ENCODE measurements at places on chromosomes 2 and 18.
A peak's percentile ranks its signal among the peaks of the same experiment; 100 is the strongest.

DNA sequence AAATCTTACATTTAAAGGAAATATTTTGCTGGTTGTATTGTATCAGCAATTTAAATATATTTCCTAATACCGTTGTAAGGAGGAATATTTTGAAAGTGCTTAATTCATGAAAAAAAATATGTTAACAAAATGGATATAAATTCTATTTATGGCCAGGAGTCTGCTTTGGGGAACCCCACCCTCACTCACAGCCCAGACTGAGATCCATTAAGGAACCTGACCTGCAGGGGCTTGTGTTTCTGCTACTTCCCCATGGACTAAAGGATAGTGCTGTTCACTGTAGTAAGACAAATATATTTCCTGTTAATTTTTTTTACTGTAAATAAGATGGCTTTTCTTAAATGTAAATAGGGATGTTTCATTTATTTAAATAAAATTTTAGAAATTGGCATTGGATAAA, 221.9 kb upstream of the COL3A1 start:
- no peak for DNase-seq

DNA sequence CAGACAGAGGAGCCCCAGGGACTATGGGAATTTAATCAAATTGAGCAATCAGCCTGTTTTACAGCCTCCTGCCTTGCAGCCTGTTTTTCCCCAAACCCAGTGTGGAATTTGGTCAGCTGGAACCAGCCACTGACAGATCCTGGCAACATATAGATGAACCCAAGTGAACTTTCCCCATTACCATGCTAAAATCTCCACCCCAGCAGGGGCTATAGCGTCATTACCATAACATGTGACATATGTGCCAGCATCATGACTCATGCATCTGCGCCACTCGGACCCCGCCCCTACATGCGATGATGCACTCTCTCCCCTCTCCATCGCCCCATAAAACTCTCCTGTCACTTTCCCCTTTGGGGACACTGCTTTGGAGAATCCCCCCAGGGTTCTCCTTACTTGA, 17.3 kb upstream of the FEZ2 start:
- DNase-seq: no peak

DNA sequence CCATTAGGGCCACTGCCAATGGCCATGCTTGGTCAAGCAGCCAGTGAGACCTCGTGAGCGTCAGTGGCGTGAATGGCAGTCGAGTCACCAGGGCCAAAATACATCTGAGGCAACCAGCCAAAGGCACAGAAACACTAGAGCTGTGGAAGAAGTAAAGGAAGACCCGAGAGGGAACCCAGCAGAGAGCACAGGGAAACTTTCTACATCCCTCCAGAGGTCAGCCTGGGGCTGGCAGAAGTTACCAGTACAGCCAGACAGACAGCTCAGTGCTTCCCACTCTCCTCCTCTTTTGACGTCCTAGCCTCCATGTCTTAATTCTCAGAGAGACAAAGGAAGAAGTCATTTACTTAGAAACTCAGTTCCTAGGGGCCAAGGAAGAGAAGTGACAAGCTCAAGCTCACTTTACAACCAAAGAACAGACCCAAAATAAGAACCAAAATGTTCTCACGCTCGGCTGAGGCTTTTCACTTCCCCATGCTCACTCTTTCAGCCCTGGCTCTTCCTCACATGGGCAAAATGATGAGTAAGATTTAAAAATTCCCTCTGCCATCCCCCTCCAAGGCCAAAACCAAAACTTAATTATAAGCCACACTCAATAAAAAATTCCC, 8.7 kb downstream of the CYRIA start:
- no peak for DNase-seq

DNA sequence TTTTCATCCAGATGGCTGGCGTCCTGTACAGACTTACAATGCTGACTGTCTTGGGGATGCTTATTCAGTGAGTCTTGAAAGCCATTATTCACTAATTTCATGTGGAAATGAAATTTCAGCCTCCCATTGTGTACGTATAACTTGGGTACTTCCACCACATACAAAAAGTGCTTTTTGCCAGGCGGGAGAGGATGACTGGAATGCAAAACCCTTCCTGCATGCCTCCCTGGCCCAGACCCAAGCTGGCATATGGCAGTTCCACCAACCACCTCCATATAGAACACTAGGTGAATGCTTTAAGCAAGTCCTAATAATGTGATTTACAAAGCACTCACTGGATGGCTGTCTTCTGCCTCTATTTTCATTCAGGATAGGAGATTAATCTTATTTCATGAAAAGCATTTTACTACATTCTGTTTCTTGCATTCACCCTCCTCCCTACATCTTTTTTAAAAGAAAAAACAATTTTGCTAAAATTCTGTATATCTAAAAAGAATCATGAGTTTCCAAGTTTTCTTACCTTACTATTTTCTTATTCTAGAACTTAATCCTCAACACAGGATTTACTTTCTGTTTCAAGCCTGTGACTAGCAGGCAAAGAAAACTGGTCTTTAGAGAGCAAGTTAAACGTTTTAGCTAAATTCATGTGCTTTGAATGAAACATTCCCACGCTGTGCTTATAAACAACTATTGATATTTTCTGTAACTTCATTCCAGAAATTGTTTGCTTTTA, 327.6 kb downstream of the NCKAP5 start:
- DNase-seq: no peak

GRCh38 chr2:70516596-70516995, 37.0 kb downstream of the TGFA start:
- no peak for DNase-seq

DNA sequence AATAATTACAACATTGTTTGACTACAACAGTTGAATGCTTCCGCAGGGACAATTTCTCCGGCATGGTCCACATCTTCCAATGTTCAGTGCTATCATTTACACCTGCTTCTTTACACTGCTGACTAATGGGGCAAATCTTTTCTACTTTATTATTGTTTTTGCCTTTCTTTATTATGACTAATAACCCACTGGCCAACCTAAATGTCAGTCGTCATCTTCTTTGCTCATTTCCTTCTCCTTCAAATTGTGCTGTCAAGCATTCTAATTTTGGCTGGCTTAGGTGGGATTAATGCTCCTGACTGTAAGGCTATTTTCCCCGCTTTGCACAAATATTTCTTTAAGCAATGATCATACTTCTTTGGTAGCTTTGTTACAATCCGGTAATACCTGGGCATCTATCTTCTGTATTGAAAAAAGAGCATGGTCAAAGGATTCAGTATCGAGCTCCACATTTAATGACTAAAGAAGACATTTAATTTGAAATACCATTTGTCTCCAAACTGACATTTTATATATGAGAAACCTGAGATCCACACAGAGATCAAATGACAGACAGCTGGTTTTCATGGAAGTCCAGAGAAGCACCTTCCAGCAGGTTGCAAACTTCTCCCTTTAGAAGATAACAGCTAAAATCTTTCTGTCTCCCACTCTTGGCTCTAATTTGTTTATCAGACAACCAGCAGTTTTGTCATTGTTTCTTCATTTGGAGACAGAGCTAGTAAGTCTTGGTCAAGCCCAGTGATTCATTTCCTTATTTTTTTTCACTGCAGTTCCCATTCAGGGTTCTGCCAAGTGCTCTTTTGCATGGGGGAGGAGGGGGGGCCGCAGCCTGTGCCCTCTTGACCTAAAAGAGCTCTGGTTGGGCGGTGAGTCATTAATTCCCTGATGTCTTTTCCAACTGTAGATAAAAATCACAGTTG, 132.9 kb downstream of the SOCS6 start:
- DNase-seq: no peak

DNA sequence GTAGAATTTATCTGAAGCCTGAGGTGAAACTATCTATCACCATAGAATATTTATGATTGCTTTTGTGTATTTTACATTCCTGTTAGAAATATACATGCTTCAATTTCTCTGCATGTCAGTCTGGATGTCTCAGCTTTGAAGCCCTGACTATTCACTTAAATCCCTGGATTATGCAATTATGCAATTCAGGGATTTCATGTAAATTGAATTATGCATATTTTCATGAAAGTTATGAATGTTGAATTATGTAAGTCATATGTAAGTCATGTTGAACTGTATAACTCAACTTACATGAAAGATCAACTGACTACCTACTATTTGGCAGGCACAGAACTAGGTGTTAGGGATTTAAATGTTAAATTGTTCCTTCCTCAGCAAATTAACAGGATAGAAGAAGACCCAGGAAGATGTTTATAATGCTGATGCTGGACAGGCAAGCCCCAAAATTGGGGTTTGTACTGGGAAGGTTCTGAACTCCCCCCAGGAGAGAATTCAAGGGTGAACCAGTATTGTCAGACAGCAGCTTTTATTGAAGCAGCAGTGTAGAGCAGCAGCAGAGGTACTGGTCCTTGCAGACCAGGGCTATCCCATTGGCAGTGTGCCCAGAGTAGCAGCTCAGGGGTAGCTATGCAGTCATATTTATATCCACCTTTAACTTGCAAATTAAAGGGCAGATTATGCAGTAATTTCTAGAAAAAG, 236.5 kb downstream of the ZNF804A start:
- peak; percentile 1 for DNase-seq

- DNase-seq: peak; percentile 25
Observed at GRCh38 chr2:59684116-59684770, 869.2 kb downstream of the BCL11A start.

DNA sequence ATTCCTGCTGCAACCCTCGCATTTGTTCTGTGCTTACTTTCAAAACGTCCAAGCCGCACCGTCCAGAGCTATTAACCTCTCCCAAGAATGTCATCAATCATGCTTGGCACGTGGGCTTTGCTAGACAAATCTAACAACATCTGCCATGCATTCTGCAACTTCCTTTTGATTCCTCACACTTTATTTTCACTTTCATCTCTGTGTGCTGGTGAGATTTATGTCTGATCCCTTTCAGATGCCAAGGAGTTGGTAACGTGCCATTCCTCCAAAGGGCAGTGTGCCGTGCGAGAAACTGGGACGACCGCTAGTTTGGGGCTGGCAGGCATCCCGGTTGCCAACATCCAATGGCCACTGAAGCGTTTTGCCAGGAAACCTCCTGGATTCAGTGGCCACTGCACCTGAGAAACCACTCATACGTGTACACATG, 230.0 kb upstream of the PARD3B start:
- DNase-seq: no peak

- DNase-seq: no peak
Observed at GRCh38 chr2:83022631-83023210, 1436.4 kb downstream of the SUCLG1 start.

GRCh38 chr2:150705767-150706166, 218.3 kb upstream of the RND3 start:
- DNase-seq: no peak

- DNase-seq: no peak
Observed at GRCh38 chr2:63788071-63788470, 53.6 kb upstream of the UGP2 start.

DNA sequence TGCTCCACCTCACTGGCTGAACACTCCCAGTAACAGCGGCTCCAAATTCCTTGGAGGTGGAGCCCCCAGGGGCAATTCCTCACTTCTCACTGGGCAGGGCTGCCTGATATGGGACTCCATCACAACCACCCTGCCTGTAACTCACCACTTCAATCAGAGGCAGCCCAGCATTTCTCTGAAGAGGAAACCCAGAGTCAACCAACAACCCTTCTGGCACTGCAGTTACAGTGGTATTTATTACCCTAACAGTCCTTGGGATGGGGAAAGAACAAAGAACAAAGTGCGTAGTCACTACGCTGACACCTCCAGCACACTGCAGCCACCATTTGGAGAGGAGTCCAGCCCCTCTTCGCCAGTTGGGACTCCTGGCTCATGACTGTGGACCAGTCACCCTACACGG, 85.7 kb upstream of the GALNT13 start:
- DNase-seq: no peak

DNA sequence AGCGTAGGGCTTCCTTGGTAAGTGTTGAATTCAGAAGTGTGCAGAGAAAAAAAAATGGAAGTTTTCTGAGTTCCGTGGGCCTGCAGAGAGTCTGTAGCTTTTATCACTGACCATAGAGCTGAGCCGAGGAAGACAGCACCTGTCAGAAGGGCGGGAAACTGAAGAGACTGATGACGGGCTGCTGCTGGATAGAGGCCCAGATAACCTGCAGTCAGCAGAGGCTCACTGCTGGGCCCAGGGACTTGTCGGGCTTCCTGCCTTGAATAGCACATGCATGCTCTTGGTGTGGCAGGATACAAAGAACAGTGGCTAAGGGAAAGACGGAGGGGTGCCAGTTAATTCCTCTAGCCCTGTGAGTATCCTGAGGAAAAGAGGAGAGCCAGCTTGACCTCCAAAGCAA, 166.4 kb downstream of the MGAT5 start:
- peak; percentile 38 for DNase-seq

- no peak for DNase-seq
Observed at GRCh38 chr18:57025540-57025939, 121.3 kb upstream of the BOD1L2 start.

DNA sequence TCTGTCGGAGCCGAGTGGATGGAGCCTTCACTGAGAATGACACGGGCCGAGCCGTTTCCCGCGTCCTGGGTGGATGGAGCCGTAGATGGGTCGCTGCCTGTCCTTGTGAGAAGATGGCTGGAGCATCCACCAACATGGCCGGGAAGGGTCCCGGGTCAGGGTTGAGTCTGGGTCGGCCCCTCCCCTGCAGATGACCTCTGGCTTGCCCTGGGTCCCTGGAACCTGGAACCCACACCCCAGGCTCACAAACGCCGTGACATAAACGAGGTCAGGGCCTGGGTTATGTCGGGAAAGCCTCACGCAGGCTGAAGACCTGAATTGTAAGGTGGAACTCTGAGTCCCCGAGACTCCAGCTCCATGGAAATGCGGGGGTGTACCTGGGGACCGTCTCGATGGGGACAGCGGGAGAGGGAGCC, 94.9 kb downstream of the NFATC1 start:
- no peak for DNase-seq

GRCh38 chr2:235851828-235852525, 316.2 kb downstream of the GBX2 start:
- DNase-seq: no peak

DNA sequence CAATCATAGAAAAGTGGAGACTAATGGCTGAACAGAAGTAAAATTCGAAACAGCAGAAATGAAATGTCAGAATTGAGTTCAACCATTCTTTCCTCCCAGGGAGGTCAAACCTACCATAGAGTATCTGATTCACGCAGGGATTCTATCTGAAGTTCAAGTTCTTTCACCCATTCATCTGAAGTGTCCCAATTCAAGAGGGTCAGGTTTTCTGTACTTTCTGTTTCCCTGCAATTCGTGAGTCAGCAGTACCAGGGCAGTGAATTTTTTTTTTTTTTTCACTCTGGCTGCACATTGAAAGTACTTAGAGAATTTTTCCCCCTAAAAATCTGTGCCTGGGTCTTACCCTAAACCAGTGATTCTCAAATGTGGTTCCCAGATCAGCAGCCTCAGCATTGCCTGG, 40.9 kb upstream of the CCDC88A start:
- DNase-seq: no peak

- DNase-seq: no peak
Observed at GRCh38 chr18:45551142-45551815, 64.0 kb upstream of the SLC14A2 start.

GRCh38 chr2:101828257-101828656, 130.8 kb downstream of the MAP4K4 start:
- no peak for DNase-seq

- DNase-seq: no peak
Observed at GRCh38 chr2:236853585-236854051, 232.1 kb upstream of the COPS8 start.
